ENCODE measurements at places on chromosomes 7 and 10. TPM values are rescaled to one million over a fixed set of nuclear protein-coding genes. Genes with fewer than 3 reads are reported as not detected.

The PDK4 gene
- 842 TPM for total RNA-seq

The DNAH11 gene
- 3.7 TPM for total RNA-seq

The AKR1C3 gene
- 52.2 TPM for total RNA-seq

The ACTL6B gene
- not detected for total RNA-seq

The CPED1 gene
- total RNA-seq = 20.8 TPM

The PDE1C gene
- total RNA-seq = 94.4 TPM

The PNLIPRP1 gene
- total RNA-seq = not detected

The TAS2R5 gene
- total RNA-seq = 0.72 TPM

The LRRC18 gene
- total RNA-seq = not detected

The TMEM176A gene
- total RNA-seq = 153 TPM

The ACSL5 gene
- 7.7 TPM for total RNA-seq

The ABCC2 gene
- total RNA-seq = 0.17 TPM

The HMX2 gene
- total RNA-seq = not detected

The CYP17A1 gene
- total RNA-seq = not detected

The BRAT1 gene
- total RNA-seq = 19.0 TPM

The GPC2 gene
- 0.78 TPM for total RNA-seq

The ADK gene
- total RNA-seq = 39.3 TPM

The JAKMIP3 gene
- total RNA-seq = 1.6 TPM

The BEND7 gene
- total RNA-seq = 13.2 TPM

The POMZP3 gene
- total RNA-seq = 14.8 TPM

The GALNT17 gene
- total RNA-seq = 0.71 TPM

The SFXN2 gene
- total RNA-seq = 1.8 TPM

The CPA2 gene
- not detected for total RNA-seq

The POM121 gene
- total RNA-seq = 19.0 TPM

The PPP1R17 gene
- total RNA-seq = not detected

The CDNF gene
- total RNA-seq = 6.7 TPM

The CCDC6 gene
- 23.8 TPM for total RNA-seq

The NPSR1 gene
- total RNA-seq = not detected

The IFIT1B gene
- not detected for total RNA-seq

The BAG3 gene
- total RNA-seq = 111 TPM

The ALOX5 gene
- 13.0 TPM for total RNA-seq

The SYT15B gene
- 1.1 TPM for total RNA-seq

The OR2A2 gene
- not detected for total RNA-seq

The KLF14 gene
- total RNA-seq = 0.11 TPM

The OR2A42 gene
- not detected for total RNA-seq

All from right cardiac atrium (tissue), 5 donors.